CD8-positive, alpha-beta memory T cell (primary cell): ENCODE measurements at places on chromosomes 6 and 20. TPM values are rescaled to one million over a fixed set of nuclear protein-coding genes. Genes with fewer than 3 reads are reported as not detected.

ECT2L gene
- total RNA-seq = not detected

LPIN3 gene
- total RNA-seq = 0.53 TPM

LAMA2 gene
- total RNA-seq = 0.09 TPM

IL20RA gene
- not detected for total RNA-seq

USP49 gene
- 5.2 TPM for total RNA-seq

TRDN gene
- total RNA-seq = not detected

TM9SF4 gene
- total RNA-seq = 48.0 TPM

SLC52A3 gene
- total RNA-seq = not detected

DNA sequence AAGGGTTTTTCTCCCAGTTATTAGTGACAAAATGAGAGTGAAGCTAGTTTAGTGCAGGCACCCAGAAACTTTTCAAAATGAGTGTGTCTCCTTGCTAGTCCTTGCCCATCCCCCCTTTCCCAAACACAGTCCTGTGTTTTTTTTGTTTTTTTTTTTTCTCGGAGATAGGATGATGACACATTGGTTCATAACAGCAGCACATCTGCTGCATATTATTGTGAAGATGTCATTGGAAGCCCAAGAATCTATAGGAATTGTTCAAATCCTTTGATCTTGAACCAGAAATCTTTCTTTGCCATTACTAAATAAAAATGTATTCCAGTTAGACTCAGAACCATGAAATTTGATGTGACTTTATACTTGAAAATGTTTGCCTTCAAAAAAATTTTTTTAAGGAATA is 162.4 kb downstream of the FRK start:
- no peak for DNase-seq

- peak; percentile 63 for DNase-seq
Observed at GRCh38 chr6:118810420-118811027, 83.4 kb upstream of the ASF1A start.

GRCh38 chr6:2630359-2630758 is 120.4 kb downstream of the MYLK4 start:
- no peak for DNase-seq

GRCh38 chr6:39416026-39416425 is 93.5 kb upstream of the KCNK16 start:
- DNase-seq = no peak

DNA sequence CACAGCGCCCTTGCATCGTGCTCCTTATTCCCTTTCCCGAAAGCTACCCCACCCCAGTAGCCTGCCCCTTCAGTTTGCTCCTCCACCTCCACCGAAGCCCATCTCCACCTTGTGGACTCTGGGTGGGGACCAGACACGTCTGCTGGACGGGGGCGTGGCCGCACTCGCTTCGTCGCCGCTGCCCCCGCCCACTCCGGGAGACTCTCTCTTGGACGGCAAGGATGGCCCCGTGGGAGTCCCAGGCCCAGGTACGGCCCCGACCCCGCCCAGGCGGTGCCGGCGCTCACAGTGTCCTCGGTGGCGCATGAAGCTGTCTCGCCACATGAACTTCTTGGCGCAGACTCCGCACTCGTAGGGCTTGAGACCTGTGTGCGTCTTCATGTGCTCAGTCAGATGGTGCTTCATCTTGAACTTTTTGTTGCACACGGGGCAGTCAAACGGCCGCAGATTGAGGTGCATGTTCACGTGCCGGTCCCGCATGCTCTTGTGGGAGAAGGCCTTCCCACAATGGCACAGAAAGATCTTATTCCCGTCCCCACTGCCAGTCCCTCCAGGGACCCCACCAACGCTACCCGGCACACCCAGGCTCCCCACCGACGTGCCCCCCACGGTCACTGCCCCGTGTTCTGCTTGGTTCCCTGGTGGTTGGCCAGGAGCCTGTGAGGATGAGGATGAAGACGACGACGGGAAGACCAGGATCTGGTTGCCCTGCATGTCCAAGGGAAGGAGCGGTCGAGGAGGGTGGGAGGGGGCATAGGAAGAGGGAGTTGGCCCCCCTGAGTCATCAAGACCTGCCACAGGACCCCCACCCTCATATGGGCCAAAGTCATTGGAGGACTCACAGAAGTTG is 1.3 kb upstream of the TAPBP start:
- no peak for DNase-seq

DNA sequence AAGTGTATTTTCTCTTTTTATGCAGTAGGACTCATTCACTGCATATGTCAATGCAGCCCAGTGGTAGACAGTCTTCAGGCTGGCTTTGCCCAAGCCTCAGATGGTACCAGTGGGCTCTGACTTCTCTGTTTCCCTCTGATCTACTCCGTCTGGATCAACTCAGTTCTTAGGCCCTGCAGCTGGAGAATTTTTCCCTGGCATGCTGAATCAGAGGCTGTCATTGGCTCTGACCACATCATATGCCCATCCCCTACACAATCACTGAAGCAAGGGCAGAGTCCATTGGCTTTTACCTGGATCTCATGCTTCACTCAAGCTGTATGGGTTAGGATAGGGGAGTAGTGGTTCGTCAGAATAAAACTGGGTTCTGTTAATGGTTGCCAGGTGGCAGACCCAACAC is 57.8 kb downstream of the KIZ start:
- no peak for DNase-seq

GRCh38 chr6:41707565-41708200 is 27.7 kb downstream of the TFEB start:
- DNase-seq = peak; percentile 43

- DNase-seq = no peak
Observed at GRCh38 chr6:55667341-55667740, 88.3 kb upstream of the HMGCLL1 start.

GRCh38 chr6:17450397-17450796 is 57.0 kb downstream of the CAP2 start:
- no peak for DNase-seq

DNA sequence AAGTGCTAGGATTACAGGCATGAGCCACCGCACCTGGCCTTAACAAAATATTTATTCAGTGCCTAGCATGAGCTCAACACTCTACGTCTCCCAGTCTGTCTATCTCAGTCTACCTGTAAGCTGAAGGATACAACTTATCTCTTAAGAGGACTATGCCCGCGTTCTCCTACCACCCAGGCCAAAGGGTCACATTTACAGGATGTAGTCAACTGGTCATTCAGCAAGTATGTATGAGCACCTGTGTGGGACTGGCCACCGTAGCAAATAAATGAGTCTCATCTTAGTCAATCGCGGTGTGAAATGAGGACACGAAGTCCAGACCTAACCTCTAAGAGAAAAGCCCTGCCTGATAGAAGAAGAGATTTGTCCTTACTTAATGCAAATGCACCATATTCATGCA is 49.9 kb downstream of the MUC22 start:
- DNase-seq = no peak

GRCh38 chr6:12875051-12875450 is 158.5 kb downstream of the PHACTR1 start:
- DNase-seq = no peak

- no peak for DNase-seq
Observed at GRCh38 chr20:10521068-10521831, 86.1 kb downstream of the SLX4IP start.

DNA sequence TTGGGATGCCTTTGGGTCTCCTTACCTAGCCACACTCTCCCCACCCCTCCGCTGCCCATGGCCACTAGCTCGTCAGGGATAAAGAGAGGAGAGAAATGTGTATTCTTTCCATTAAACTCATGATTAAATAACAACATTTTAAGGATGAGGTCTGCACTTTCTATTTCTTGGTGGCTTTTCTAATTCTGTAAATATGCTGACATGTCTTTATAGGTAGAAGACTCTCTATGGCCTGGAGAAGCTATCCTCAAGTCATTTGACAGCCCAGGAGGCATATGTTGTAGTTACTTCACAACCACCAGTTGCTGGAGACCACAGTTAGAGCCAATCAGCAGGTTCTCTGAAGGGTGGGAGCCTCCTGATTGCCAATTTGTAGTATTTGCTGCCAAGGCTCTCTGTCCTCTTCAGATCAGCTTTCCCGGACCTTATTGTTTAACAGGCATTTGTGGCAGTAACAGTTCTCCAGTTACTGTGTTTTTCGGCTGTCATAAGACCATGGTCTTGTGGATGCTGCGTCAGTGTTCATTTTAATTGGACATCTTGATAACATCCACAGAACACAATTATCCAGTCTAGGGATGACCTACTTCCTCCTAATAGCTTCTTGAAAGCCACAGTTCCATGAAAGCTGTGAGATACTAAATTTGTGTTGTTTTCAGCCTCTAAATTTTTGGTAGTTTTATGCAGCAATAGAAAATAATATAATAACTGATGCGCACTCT is 205.0 kb upstream of the KCNQ5 start:
- DNase-seq = no peak

GRCh38 chr6:131917763-131918649 is 33.2 kb downstream of the CCN2 start:
- DNase-seq = no peak

DNA sequence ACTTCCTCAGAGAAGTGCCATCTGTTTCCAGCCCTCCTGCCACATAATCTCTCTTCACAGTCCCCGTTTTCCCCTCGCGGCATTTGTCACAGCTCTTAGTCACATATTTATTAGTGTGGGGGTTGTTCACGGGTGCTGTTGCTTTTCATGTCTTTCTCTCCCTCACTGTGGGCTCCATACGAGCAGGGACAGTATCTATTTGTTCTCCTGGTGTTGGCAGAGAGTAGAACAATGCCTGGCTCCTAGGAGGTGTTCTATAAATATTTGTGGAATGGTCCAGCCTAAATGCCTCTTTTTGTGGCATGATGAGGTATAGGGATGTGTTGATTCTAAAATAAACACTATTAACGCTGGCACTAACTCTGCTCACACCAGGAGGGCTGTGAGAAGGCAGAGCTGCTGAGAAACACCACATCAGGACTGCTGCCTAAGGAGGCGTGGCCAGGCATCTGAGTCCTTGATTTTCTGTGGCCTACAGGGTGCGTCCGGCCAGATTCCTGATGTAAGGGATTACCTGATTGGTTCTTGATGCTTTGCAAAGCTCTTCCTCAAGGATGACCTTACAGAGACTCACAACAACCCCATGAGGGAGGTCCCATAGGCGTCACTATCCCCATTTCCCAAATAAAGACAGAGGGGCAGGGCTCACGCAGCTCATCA is 219.8 kb upstream of the ARID1B start:
- no peak for DNase-seq

- DNase-seq = no peak
Observed at GRCh38 chr20:36017048-36017951, 48.9 kb downstream of the CNBD2 start.

GRCh38 chr6:85537055-85537494 is 56.6 kb downstream of the SNX14 start:
- DNase-seq = peak; percentile 4

- DNase-seq = no peak
Observed at GRCh38 chr6:136111831-136112230, 138.3 kb downstream of the MTFR2 start.

DNA sequence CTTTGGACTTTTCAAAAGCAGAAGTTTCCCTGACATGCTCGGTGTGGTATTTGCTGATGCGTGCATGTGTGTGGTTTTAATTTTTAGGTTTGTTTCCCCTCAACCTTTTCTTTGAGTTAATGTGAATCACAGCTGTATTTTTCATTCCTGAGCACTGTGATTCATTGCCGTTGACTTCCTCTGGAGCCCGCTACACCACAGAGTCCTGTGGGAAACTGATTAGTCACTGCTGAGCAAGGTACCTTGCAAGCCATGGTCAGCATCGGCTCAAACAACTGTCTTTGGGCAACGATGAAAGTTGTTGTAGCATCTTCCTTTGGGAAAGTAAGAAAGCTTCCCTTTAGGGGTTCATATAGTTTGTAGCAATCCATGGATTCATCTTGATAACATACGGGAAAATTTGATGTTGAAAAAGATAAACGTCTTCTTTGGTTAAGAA is 57.5 kb downstream of the RIN2 start:
- no peak for DNase-seq

DNA sequence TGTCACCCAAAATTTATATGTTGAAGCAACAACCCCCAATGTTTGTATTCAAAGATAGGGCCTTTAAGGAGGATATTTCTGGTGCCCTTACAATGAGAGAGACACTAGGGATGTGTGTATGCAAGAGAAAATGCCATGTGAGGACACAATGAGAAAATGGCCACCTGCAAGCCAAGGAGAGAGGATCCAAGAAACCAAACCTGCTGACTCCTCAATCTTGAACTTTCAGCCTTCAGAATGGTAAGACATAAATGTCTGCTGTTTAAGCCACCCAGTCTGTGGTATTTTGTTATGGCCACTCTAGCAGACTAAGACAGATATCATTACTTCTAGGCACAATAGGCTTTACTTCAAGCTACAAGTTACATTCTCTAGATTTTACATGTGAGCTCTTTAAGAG is 1145.1 kb upstream of the MAP3K7 start:
- DNase-seq = no peak

DNA sequence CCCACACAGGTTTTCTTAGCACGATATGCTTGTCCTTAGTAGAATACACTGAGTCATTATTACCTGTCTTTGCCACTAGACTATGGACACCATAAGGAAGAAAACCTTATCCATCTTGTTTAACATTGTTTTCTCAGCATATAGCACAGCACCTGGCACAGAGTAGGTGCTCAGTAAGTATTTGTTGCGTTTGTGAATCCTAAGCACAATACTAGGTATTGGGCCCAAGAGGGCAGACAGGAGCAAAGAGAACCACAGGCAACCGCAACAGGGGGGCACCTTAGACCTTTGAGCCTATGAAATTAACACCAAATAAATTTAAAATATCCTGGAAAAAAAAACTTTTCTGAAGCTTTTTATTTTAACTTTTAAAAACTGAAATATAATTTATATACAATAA is 3.7 kb upstream of the NCOA6 start:
- no peak for DNase-seq
